ENCODE measurements at places on chromosomes 4 and X.

DNA sequence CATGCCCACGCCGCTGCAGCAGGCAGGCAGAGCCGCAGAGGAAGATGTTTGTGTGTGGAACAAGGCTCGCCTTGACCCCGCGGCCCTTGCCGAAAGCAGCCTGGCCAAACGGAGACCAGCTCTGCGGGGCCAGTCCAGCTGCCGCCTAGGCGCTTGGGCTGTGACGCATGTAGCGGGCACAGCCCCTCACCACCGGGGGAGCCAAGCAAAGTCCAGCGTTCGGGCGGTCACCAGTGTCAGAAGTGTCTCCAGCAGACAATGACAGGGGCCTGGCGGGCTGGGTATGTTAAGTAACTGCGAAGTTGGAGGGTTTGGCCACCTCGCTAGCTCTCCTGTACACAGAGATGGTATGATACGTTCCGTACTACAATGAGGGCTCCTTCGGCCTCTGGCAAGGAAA lies 1.3 kb downstream of the AMER1 start:
- no peak for DNase-seq

DNA sequence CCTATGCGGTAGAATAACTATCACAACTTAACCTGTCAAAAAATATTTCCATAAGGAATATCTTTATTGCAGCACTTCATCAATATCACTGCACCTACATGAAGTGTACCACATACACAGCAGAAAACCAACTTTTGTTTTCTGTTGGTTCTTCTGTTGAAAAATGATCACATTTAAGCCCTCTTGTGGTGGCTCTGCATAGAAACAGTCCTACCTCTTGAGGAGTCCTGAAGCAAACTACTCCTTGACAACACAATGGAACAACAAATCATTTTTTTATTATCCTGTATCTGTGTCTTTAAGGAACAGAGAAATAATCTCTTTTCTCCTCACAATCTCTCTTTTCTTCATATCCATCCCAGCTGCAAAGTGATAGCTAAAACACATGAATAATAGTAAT lies 39.8 kb upstream of the ATOH1 start:
- peak; percentile 13 for DNase-seq

DNA sequence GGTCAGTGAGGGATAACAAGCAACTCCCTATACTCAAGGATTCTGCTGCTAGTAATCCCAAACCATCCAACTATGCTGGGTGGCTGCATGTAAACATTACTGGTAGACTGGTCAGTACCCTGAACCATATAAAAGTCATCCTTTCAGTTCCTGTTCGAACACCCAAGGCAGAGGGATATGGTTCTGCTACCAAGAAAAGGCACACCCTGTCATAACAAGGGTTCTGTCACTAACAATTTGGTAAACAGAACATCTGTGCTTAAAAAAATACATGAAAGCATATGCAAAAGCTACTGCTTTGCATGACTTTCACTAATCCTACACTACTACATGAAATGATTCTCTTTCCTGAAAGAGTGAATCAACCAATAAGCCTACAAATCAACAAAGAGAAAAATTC lies 76.8 kb upstream of the MCF2 start:
- no peak for DNase-seq

- no peak for DNase-seq
Measured at GRCh38 chr4:153905231-153905630, 116.3 kb upstream of the SFRP2 start.

- DNase-seq, result no peak
Measured at GRCh38 chr4:107888237-107888636, 43.1 kb upstream of the CYP2U1 start.

- no peak for DNase-seq
Measured at GRCh38 chrX:149571770-149572169, 15.5 kb downstream of the MAGEA9B start.

GRCh38 chr4:187433141-187433540 lies 562.4 kb upstream of the ZFP42 start:
- no peak for DNase-seq

- no peak for DNase-seq
Measured at GRCh38 chr4:187183826-187184225, 460.2 kb upstream of the FAT1 start.

DNA sequence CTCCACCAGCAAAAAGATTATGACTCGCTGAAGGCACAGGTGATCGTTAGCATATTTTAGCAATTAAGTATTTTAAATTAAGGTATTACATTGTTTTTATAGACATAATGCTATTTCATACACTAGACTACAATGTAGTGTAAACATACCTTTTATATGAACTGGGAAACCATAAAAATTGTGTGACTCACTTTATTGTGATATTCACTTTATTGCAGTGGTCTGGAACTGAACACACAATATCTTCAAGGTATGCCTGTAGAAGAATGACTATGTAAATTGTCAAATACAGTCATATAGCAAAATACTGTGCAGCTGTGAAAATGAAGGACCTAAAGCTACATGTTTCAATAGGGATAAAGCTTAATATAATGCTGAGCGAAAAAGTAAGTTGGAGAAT lies 26.6 kb upstream of the MAML3 start:
- no peak for DNase-seq

DNA sequence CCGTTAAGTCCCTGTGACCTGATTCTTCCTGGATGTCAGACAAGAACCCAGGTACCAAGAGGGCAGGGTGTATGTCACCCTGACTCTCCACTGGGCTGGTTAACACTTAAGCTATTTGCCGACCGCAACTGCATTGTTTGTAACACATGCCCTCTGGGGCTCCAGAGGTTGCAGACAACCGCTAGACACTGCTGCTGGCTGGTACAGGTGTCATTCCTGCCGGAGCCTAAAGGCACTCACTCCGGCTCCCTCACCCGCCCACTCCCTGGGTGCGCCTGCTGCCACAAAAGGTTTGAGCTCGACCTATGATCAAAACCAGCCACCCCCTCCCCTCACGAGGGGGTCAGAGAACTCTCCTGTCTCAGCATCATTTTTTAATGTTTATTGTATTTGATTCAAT lies 208.2 kb downstream of the FAT4 start:
- DNase-seq, result no peak

- no peak for DNase-seq
Measured at GRCh38 chr4:98574816-98575215, 83.6 kb downstream of the TSPAN5 start.

DNA sequence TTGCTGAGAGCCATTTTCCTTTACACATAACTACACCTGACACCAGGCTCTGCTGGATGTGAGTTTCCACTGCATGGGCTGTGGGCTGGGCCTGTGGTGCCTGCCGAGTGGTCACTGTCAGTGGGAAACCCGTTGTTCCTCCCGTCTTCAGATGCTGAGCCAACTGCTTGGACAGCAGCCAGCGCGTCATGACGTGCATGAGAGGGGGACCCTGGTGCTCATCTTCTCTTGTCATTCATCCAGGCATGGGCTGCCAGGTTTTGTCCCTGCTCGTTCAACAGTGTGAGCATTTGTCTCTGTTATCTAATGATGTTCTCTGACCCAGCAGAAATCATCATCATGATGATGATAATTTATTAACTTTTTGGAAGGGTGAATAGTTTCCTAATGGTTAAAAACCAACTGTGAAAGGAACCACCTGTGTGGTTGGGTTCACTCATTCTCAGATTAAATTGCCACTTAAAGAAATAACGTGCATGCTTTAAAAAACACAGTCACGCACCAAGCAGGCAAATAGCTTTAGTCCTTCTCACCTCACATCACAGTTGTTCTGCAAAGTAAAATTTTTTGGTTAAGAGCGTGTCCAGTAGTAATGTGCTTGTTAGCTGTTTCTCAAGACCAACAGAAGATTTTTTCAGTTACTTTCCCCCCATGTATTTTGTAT lies 19.9 kb upstream of the CLDN34 start:
- no peak for DNase-seq

- no peak for DNase-seq
Measured at GRCh38 chr4:100339870-100340269, 149.6 kb upstream of the DDIT4L start.

- no peak for DNase-seq
Measured at GRCh38 chr4:20020056-20020455, 231.6 kb upstream of the SLIT2 start.

DNA sequence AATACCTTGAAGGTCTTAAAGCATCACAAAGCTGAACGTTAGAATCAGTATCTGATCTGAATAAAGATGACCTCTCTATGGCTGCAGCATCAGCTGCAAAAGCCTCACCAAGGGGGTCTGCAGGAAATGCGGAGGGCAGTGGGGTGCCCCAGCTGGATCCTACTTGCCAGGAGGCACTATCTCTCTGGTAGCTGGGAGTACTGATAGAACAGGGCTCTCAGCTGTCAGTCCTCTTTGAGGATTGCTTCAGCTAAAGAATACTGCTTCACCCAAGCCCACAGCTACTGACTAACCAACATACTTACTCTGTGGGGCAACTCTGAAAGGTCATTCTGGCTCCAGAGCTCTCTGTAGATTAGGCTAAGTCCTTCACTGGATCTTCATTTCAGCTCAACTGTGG lies 112.5 kb upstream of the ZFP42 start:
- no peak for DNase-seq

GRCh38 chr4:129379429-129379828 lies 283.5 kb downstream of the C4orf33 start:
- DNase-seq, result no peak

GRCh38 chr4:630656-631055 lies 5.3 kb downstream of the PDE6B start:
- no peak for DNase-seq

- peak; percentile 60 for DNase-seq
Measured at GRCh38 chr4:184850431-184851199, 24.8 kb upstream of the ACSL1 start.

DNA sequence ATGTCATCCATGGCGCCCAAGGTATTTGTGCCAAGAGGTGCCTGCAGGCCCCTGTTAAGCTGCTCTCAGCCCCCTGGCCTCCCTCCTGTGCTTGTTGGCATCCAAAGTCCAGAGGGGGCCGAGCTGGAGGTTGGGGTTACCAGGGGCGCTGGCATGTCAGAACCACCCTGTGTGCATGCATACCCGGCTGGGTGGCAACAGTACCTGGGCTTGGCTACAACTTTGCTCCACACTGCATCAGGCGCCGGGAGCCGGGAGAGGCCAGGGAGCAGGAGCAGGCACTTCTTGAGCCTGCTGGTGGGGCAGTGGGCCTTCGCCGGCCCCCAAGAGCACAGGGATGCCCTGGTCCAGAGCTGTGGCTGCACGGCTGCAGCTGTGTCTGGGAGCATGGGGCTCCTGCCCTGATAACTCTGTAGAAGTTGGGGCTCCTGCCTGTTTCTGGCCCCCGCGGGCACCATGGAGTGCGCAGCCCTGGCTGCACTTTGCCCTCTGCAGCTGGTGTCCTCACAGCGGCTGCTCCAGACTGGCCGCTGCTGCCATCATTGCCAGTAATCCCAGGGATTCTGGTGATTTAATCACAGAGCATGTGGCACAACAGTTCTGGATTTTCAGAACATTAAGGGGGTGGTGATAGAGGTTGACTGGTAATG lies 130.3 kb downstream of the ARHGAP10 start:
- DNase-seq, result no peak

GRCh38 chrX:29641461-29641860 lies 573.9 kb upstream of the MAGEB2 start:
- DNase-seq, result no peak

GRCh38 chrX:67207912-67208311 lies 335.9 kb upstream of the AR start:
- DNase-seq, result peak; percentile 52

- no peak for DNase-seq
Measured at GRCh38 chrX:1599791-1600405, 8.5 kb downstream of the AKAP17A start.

DNA sequence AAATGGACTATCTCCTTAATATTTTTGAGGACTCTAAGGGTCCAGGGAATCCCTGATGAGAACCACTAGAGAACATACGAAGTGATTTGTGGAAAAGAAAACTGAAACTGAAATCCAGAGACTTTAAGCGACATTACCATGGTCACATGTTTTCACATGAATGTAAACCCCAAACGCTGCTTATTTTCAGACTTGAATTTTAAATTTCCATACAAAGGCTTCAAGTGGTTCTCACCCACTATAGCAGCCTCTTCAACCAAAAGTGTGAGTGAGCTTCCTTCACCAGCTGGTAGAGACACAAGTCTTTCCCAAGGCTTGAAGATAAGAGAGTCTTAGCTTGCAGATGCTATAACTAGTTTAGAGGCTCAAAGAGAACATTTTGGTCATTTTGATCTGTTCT lies 232.7 kb downstream of the MGST2 start:
- peak; percentile 67 for DNase-seq

DNA sequence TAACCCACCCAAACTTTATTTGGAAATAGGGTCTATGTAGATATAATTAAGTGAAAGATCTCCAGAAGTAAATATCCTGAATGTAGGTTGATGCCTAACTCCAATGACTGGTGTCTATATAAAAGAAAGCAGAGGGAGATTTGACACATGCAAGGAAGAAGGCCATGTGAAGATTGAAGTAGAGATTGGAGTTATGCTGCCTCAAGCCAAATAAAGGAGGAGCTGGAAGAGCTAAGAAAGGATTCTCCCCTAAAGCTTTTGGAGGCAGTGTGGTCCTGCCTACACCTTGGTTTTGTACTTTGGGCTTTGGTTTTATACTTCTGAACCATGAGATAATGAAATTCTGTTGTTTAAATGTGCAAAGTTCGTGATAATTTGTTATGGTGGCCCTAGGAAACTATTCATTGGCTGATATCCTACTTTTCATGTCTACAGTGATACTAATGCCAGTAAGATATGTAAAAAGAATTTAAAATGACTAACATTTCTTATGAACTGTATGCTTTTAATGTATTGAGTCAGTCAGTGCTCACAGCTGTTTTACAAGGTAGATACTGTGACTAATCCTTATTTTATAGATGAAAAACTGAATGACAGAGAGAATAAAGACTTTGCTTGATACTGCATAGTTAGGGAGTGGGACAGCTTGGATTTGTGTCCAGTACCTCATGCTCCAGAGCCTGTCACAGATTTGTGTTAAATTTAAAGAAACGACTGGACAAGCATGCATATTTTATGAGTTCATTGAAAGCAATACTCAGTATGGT lies 5.9 kb upstream of the RAB40AL start:
- no peak for DNase-seq

DNA sequence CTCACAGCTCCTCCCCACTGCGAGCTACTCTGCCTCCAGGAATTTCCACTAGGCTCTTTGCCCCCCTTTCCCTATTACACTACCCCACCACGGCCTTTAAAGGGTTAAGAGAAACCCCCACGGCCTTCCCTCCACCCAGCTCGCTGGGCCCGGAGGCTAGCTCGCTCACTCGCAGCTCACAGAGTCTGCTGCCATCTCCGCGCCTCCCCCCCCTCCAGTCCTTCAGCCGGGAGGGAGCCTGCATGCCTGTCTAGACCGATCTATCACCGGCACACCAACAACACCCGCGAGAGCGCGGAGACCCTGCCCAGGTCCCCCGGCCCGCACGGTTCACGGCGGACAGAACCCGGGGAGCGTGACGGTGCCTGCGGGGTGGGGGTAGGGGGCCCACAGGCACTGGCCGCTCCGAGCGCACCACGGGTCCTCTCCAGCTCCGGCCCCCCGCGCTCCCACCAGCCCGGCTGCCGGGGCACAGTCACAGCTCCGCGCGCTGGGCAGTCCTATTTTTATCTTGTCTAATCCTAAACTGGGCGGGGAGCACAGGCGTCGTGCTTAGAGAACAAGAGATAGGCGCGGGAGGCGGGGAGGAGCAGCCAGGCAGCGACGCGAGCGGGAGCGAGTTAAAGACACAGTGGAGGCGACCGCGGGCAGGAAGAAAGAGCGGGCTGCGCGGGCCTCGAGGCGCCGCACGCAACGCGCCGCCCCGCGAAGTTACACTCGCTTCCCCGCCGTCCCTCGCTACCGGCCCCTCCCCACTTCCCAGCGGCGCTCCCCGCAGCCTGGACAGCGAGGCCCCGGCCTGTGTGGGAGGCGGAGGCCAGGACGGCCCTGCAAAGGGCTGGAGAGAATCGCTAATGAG lies 3.5 kb downstream of the BCOR start:
- peak; percentile 40 for DNase-seq

- DNase-seq, result no peak
Measured at GRCh38 chr4:84379917-84380641, 119.0 kb downstream of the NKX6-1 start.

All from inflammatory macrophage treated with lipopolysaccharide for 4 hours (primary cell).